NCI-H748 treated with DMSO at 0.1 percent for 48 hours (cell line): ENCODE measurements at places on chromosomes 7 and 10.

DNA sequence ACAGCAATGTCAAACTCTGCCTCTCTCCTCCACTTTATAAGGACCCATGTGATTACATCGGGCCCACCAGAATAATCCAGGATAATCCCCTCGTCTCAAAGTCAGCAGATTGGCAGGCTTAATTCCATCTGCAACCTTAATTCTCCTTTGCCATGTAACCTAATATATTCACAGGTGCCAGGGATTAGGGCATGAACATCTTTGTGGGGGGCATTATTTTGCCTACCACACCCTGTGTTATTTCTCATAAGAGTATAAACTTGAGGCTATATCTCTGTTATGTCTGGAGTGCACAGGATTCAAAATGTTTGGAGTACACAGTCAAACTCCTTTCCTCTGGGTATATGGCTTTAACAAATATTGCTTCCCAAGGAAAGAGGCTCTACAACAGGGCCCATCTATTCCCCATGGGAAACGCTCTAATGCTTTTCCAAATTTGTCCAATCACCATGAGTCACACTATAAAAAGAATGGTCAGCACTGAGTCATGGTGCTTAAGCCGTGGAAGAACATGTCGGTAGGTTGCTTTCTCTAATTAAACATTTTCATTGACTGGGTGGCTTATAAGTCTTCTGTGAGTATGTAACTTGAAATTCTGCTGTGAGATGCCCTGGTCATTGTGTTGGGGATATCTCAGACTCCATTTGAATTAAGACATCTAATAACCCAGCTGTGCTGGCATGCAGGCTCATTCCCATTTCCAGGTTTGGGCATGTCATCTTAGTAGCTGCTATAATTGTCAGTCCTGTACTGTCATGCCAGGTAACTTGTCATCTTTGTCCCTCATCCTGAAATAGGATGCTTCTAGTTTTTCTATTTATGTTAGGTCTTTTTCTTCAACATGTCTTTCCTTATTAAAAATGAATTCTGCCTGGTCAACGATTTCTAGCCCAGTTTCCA lies 11.5 kb upstream of the AKR1B10 start:
- no peak for DNase-seq

- DNase-seq, result no peak
Measured at GRCh38 chr7:17651863-17652385, 288.4 kb downstream of the SNX13 start.

DNA sequence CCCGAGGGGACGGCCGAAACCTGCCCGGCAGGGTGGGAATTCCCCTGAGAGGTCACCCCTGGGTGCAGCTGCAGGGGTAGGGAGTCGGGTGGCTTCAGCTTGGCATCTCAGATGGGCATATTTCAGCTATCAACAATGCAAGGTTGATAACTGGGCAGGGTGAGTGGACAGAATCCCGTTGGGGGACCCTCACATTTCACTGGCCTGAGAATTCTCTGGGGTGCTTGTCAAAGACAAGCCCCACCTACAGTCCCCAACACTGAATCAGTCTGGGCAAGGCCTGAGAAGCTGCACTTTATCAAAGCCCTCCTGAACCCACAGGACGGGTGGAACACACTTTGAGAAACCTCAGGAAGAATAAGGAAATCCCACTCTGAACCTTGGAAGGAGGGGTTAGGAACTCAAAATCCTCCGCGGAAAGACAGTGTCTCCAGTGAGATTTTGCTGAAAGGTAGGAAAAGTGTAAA lies 3.1 kb downstream of the RGS10 start:
- no peak for DNase-seq

GRCh38 chr7:34015651-34016050 lies 110.3 kb downstream of the BMPER start:
- DNase-seq, result no peak

DNA sequence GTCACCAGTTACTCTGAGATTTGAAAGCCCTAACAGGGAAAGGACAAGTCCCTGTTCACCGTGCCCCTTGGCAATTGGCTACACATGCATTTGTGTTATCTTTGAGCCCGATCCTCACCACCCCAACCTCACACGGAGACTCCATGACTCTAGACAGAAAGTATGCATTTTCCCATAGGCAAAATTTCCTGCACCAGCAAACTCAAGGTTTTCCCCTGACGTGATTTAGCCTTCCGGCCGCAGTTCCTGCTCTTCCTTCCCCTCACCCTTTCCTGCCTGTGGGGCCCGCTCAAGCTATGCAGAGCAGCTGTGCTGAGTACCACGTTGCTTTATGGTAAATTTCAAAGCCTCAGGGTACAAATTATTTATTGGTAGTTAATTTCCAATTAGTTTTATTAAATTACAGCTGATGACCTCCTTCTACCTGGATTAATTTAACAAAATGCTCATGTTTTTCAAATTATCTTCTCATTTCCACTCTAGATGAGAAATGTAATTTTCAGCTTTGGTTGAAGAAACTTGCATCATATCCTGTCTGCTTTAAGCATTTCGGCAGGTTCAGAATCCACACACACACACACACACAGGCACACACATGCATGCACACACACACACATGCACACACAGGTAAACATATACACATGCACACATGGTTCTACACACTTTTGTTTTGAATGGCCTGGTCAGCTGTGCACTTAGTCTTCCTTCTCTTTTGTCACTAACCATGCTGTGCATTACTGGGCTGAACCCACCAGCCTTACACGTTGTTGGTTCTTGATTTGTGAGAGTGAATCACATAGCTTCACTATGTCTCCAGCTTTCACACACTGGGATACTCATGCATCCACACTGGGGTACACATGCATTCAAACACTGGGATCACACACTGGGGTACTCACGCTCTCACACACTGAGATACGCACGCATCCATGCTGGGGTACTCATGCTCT lies 283.1 kb upstream of the PITRM1 start:
- DNase-seq, result no peak

GRCh38 chr7:112084520-112084971 lies 121.7 kb downstream of the DOCK4 start:
- DNase-seq, result no peak

GRCh38 chr7:45509222-45509621 lies 64.9 kb upstream of the ADCY1 start:
- DNase-seq, result no peak

GRCh38 chr7:44473295-44473694 lies 17.2 kb downstream of the NUDCD3 start:
- DNase-seq, result no peak

DNA sequence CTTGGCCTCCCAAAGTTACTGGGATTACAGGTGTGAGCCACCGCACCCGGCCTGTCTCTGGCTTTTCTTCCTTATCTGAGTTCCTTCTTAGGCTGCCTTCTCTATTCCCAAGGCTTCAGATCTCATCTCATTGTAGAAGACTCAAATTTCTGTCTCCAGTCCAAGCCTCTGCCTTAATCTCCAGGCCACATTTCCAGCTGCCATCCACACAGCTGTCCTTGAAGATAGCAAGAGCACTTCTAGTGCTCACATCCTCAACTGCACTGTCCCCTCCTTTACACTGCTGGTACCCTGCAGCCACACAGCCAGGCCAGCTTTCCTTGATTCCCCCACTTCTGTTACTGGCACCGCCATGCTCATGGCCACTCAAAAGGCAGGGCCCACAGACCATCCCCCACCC lies 35.6 kb downstream of the POLL start:
- DNase-seq, result no peak

- no peak for DNase-seq
Measured at GRCh38 chr10:132520177-132520811, 17.3 kb upstream of the INPP5A start.

DNA sequence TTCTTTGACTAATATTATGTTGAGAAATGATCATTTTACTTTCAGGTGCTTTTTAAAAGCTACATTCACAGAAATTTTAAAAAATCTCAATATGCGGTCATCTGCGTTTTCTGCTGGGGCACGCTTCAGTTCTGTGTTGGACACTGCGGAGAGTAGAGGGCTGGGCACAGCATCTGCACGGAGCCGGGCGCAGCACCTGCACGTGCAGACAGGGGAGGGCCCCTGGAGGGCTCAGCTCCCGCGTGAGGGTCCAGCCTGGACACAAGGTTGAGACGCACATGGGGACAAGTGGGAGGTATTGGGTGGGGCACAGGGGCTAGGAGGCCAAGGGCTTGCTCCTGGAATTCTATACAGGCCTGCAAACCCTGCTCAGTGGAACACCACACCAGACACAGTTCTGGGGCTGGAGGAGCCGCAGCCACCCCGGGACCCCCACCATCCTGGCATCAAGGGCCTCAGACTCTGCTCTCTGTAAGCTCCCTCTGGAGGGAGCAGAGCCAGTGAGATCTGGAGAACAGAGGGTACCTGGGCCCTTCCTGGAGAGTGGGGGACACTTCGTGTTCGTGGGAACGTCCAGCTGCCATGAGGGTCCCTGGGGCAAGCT lies 20.4 kb upstream of the FAM20C start:
- DNase-seq, result no peak

GRCh38 chr7:81231301-81231838 lies 312.5 kb upstream of the SEMA3C start:
- no peak for DNase-seq

DNA sequence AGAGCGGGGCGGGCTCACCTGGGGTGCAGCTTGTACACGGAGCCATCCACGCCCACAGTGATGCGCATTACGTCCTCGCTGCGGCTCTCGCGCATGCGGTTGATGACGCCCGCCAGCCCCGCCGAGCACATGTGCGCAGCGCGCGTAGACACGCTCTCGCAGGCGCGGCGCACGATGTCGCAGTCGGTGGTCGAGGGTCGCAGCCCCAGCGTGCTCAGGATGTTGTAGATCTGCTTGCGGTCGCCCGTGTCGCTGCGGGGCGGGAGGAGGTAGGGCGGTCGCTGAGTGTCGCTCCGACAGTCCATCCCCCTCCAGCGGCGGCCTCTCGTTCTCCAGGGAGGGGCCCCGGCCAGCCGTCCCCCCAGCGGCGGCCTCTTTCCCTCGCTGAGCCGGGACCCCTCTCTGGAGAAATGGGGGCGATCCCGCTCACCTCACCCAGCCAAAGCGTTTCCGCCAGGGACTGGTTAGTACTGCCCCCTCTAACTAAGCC lies 4.4 kb upstream of the MYL7 start:
- no peak for DNase-seq

DNA sequence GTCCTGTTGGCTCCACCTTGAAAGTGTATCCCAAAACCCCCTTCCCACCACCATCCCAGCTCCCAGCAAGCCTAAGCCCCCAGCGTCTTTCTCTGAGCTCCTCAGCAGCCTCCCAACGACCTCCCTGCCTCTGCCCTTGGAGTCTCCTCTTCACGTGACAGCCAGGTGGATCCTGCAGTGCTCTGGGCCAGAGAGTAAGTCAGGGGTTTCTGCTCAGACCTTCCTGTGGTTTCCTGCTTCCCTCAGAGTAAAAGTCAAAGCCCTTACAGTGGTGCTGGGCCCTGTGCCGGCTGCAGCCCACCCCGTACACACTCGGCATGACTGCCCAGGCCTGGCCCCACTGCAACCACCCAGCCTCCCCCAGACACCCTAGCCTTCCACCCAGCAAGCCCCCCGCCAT lies 51.9 kb downstream of the OAT start:
- no peak for DNase-seq

DNA sequence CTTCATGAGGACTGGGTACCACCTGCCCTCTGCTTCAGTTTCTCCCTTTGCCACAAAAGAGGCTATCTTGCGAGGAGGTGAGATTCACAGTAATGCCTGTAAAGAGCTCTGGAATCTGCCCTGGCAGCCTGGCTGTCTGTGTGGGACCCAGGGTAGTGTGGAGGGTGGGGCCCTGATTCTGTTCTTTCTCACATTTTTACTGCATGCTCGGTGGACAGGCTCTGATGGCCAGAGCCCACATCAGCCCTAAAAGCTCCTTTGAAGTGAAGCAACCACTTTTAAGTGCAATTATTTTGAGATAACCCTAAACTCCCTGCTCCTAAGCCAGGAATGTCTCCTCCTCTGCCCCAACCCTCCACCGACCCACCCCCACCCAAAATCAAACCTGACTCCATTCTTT lies 92.1 kb upstream of the PODXL start:
- DNase-seq, result no peak

DNA sequence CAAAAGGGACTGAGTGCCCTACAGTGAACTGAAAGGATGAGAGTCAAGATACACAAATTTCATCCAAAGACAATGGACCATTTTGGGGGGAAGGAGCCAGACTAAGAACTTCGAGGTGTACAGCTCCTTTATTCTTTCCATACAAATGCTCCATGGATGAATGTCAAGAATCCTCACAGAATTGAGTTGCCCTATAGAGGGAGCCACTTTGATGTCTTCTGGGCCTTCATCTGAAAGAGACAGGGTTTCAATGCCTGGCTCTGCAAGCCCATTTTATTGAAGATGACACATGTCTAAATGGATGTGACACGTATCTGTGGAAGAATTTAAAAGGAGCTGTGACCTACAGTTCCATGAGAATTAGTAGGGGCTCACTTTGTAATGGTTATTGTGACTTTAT lies 32.0 kb upstream of the NRG3 start:
- DNase-seq, result no peak

- no peak for DNase-seq
Measured at GRCh38 chr10:124233546-124234138, 140.2 kb upstream of the CHST15 start.

- no peak for DNase-seq
Measured at GRCh38 chr7:112494656-112495055, 13.9 kb downstream of the LSMEM1 start.

DNA sequence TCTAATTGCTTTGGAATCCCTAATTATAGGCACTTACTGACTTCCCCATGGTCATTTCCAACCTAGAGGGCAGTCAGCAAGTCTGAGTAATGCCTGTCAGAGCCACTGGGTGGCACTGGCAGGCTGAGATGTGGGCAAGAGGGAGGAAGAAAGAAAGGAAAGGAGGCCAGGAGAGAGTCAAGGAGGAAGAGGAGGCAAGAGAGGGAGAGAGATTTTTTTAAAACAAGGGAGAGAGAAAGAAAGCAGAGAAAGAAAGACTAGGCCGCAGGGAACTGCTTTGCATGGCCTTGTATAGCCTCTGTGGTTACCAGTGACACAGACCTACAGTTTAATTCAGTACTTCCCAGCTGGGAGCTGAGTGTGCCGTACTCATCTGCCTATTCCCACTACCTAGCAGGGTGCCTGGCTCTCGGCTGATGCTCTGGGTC lies 210.4 kb upstream of the ADO start:
- peak; percentile 18 for DNase-seq

DNA sequence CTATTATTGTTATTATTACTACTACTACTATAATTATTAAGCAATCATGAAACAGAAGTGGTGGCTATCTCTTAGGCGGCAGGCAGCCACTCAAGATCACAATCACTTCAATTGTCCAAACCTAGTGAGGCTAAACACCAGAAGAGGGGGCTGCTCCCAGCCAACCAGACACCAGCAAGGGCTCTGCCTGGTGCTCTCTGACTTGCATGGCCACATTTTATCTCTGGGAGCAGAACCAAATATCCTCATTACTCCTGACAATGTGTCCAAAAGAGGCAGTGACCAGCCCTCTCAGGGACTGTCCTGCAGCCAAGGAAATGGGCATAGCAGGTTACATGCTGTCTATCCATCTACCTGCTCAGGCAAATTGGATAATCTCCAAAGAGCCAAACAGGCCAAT lies 187.4 kb upstream of the PDE1C start:
- no peak for DNase-seq

GRCh38 chr10:86077871-86078638 lies 288.5 kb downstream of the GRID1 start:
- DNase-seq, result no peak

GRCh38 chr7:42254217-42254616 lies 17.2 kb upstream of the GLI3 start:
- DNase-seq, result no peak
